Fibroblast of the aortic adventitia (primary cell): ENCODE measurements at places on chromosomes 13 and 19. TPM values are rescaled to one million over a fixed set of nuclear protein-coding genes. Genes with fewer than 3 reads are reported as not detected.

The ALDH16A1 gene
- total RNA-seq = 25.0 and 29.6 TPM in 2 replicates

The LPAR6 gene
- total RNA-seq = 0.90 and 11.2 TPM in 2 replicates

The CGB3 gene
- not detected in 2 replicates for total RNA-seq

The PDE4A gene
- 1.8 and 7.0 TPM in 2 replicates for total RNA-seq

The SIGLEC9 gene
- total RNA-seq = 0.09 TPM in 1 of 2 replicates, not detected in the other

The ZGLP1 gene
- 0.16 and 0.63 TPM in 2 replicates for total RNA-seq

The CELF5 gene
- not detected in 2 replicates for total RNA-seq

The CYP2A6 gene
- total RNA-seq = not detected in 2 replicates

The CGB8 gene
- total RNA-seq = not detected in 2 replicates

The TIMM29 gene
- total RNA-seq = 18.4 and 41.5 TPM in 2 replicates

The WDR87 gene
- total RNA-seq = not detected in 2 replicates

The SIGLEC5 gene
- total RNA-seq = not detected in 2 replicates

The ZNF726 gene
- 0.33 and 3.2 TPM in 2 replicates for total RNA-seq

The ZNF222 gene
- total RNA-seq = 7.9 and 10.8 TPM in 2 replicates

The ZNF570 gene
- total RNA-seq = 8.4 and 24.9 TPM in 2 replicates

The EDNRB gene
- 1.3 and 23.3 TPM in 2 replicates for total RNA-seq

The LILRA1 gene
- total RNA-seq = not detected in 2 replicates

The CRX gene
- total RNA-seq = not detected in 2 replicates

The ZNF865 gene
- total RNA-seq = 0.08 and 1.5 TPM in 2 replicates

The KLK8 gene
- not detected in 2 replicates for total RNA-seq

The CALR3 gene
- not detected in 2 replicates for total RNA-seq

The UNC13A gene
- total RNA-seq = 0.27 and 0.49 TPM in 2 replicates

The TMEM147 gene
- total RNA-seq = 25.0 and 63.7 TPM in 2 replicates
